ENCODE measurements at places on chromosomes 1 and 21.

DNA sequence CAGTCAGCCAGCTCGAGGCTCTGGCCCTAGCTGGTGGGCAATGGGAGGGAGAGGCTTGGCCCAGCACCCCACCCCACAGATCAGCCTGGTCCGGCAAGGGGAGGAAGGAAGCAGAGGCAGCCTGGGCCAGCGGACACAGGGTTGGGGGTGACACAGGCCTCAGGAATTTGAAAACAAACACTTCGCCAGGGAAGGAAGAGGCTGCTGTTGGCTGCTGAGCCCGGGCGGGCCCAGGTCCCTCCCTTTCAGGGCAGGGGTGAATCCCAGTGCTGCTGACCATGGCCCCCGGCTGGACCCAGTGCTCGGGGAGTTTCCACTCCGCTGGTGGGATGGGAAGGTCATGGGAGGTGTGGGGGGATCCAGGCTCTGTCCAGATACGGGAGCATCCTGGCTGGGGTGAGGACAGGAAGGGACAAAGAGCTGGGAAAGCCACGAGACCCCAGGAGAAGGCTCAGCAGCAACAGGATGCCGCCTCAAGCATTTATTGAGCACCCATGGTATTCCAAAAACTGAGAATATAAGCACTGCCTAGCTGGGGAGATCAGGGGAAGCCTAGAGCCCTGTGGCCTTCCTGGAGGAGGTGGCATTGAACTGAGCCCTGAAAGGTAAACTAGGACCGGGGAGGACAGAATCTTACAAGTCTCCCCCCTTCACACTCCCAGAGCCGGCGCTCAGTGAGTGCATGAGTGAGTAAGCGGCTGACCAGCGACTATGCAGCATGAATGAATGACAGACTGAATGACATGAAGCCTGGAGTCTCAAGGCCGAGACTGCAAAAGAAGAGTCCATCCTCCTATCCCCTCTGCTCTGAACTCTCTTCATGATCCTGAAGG is 26.2 kb upstream of the EPHA2 start:
- DNase-seq = peak; percentile 95

DNA sequence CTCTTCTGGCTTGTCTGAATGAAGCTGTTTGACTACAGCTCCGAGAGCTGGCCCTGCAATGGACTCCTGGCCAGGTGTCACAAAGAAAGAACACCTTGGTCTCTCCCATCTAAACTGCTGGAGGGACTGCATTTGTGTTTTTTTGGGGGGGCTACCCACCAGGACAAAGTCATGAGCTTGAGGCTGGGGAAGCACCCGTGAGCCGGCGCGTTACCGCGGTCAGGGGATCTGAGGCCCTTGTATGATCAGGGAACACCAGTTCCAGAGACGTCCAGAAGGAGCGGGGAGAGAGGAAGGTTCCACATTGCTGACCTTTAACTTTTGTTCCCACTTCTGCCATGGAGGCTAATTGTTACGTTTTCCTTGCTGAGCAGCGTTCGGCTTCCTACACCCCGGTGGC is 84.5 kb upstream of the C1orf174 start:
- no peak for DNase-seq

DNA sequence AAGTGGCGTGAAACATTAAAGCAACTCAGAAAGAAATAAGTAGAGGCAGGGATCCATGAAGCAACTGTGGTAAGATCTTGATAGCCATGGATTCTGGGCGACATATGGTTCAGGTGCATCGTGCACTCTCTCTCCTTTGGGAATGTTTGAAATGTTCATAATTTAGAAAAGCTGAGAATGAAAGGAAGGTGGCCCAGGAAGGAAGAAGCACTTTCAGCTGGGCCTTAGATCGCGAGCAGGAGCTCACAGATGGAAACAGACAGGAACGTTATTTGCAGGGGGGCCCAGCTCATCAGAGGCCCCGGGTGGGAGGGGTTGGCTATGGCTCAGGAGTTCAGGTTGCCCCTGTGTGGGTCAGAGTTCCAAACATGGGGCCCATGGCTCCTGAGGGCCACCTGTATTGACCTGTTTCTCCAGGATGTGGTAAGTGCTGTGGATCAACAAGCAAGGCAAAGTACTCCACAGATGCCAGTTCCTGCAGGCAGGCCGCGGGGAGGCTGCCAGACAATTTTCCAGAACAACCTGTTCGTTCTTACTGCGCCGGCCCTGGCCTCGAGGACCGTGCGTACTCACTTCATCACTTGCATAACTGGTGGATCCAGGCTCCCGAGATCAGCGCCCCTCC is 253.2 kb downstream of the TOMM20 start:
- no peak for DNase-seq

GRCh38 chr1:243413431-243414151 is 157.8 kb downstream of the SDCCAG8 start:
- no peak for DNase-seq

GRCh38 chr1:82284213-82284612 is 483.5 kb downstream of the ADGRL2 start:
- DNase-seq = peak; percentile 4

- no peak for DNase-seq
Observed at GRCh38 chr1:147824798-147825197, 64.4 kb upstream of the GJA5 start.

- no peak for DNase-seq
Observed at GRCh38 chr21:34517491-34518245, 5.7 kb upstream of the KCNE1 start.

DNA sequence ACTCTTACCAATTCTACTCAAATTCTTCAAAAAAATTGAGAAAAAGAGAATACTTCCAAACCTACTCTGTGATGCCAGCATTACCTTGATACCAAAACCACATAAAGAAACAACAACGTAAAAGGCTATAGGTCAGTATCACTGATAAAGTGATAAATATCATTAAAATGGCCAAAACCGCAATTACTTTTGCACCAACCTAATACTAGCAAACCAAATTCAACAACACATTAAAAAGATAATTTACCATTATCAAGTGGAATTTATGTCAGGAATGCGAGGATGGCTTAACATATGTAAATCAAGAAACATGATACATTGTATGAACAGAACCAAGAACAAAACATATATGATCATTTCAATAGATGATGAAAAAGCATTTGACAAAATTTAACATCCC is 7.0 kb downstream of the SPAG17 start:
- no peak for DNase-seq

DNA sequence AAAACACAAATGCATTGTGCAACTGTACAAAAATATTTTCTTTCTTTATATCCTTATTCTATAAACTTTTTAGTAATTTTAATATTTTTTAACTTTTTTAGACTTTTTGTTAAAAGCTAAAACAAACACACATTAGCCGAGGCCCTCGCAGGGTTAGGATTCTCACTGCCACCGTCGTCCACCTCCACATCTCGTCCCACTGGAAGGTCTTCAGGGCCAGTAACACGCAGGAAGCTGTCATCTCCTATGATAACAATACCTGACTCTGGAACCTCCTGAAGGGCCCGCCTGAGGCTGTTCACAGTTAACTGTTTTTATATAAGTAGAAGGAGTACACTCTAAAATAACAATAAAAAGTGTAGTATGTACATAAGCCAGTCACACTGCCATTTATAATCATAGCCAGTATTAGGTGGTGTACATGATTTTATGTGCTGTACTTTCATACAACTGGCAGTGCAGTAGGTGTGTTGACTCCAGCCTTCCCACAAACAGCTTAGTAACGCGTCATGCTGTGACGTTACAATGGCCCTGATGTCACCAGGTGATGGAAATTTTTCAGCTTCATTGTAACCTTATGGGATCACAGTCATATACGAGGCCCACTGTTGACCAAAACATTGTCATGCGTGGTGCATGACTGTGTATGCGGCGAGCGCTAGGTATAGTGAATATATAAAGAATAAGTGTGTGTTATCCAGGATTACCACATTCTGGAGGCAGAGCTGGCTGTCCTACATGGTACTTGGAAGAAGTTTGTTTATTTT is 8.8 kb downstream of the TFF2 start:
- no peak for DNase-seq

DNA sequence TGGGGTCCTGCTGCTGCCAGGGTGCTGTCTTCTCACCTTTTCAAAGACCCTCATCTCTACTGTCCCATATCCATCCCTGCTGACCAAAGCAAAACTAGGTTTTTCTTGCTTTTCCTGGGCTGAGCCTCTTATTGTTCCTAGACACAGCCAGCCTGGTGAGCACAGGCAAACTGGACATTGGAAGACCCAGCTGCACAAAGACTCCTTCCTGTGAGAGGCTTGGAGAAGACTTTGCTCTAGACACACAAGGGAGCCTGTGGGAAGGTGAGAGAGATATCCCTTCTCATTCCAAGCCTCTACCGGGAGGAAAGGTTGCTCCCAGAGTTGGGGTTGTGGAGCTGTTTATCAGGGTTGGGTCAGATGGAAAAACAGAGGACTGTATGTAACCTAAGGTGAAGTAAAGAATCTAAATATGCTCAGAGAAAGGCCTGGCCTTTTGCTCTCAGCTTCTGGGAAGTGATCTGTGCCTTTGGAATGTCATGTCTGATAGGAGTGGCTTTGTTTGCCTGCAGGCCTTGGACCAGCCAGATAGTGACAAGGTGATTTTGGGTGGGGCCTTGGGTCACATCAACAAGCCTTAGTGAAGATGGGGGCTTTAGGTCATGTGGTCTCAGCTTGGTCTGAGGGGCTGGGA is 87.6 kb upstream of the RUNX1 start:
- DNase-seq = peak; percentile 70

DNA sequence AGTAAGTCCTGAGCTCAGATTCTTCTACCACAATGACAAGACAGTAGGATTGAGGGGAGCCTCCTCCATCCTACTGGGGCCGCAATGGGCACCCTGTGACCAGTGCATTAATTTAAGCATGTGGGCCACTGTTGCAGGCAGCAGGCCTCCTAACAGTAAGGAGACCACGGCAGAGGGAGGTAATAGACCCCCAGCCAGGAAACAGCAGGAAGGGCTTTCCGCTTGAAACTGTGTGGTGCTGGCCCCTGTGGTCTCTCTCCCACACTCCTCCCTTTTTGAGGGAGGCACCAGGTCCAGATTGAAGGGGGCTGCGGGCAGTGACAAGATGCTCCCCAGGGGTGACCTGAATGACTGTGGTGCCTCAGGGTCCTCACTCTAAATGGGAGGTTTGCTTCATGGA is 1.7 kb upstream of the CLDN19 start:
- no peak for DNase-seq

DNA sequence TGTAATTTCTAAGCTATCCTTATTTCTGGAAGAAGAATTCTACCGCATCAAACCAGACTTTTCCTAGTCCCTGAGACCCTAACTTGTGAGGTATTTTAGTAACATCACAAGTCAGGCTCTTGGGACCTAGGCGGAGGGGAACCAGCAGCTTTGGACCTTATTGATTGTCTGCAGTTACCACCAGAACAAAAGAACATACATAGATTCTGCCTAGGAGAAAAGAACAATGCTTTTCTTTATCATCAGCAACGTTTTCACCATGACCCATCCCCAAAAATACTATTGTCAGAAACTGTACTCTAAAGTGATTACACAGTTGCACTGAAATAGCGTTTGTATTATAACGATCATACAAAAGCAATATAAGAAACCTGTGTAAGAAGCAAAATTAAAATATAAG is 860.4 kb downstream of the USP25 start:
- no peak for DNase-seq

GRCh38 chr1:96387785-96388184 is 333.8 kb upstream of the PTBP2 start:
- DNase-seq = no peak

DNA sequence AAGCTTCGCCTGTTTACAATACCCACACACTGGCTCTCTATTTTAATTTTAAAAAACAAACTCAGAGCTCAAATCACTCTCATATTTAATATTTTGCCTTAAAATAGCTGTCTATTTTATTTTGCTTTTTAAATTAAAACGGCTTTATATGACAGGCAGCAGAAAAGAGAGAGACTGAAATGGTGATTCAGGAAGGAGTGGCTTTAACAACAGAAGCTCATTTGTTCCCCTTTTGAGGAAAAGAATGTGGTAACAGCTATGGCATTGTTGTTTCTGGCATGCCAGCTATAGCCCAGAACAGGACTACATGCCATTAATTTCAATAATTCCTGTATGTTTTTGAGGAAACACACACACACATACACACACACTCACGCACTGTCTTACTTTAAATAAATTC is 234.2 kb upstream of the PTBP2 start:
- DNase-seq = peak; percentile 48

DNA sequence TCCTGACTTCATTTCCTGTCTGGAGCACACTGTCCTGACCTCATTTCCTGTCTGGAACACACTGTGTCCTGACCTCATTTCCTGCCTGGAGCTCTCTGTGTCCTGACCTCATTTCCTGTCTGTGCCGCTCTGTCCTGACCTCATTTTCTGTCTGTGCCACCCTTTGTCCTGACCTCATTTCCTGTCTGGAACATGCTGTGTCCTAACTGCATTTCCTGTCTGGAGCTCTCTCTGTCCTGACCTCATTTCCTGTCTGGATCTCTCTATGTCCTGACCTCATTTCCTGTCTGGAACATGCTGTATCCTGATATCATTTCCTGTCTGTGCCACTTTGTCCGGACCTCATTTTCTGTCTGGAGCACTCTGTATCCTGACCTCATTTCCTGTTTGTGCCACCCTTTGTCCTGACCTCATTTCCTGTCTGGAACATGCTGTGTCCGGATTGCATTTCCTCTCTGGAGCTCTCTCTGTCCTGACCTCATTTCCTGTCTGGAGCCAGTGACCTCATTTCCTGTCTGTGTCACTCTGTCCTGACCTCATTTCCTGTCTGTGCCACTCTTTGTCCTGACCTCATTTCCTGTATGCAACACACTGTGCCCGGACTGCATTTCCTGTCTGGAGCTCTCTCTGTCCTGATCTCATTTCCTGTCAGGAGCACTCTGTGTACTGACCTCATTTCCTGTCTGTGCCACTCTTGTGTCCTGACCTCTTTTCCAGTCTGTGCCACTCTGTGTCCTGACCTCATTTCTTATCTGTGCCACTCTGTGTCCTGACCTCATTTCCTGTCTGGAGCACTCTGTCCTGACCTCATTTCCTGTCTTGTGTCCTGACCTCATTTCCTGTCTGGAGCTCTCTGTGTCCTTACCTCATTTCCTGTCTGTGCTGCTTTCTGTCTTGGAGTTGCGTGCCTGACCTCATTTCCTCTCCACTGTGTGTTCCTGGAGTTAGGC is 27.6 kb downstream of the SKI start:
- peak; percentile 90 for DNase-seq

- DNase-seq = no peak
Observed at GRCh38 chr1:36769886-36770830, 264.2 kb downstream of the GRIK3 start.

- no peak for DNase-seq
Observed at GRCh38 chr1:44032170-44032790, 1.0 kb upstream of the SLC6A9 start.

GRCh38 chr1:68136187-68136586 is 85.8 kb upstream of the DIRAS3 start:
- no peak for DNase-seq

DNA sequence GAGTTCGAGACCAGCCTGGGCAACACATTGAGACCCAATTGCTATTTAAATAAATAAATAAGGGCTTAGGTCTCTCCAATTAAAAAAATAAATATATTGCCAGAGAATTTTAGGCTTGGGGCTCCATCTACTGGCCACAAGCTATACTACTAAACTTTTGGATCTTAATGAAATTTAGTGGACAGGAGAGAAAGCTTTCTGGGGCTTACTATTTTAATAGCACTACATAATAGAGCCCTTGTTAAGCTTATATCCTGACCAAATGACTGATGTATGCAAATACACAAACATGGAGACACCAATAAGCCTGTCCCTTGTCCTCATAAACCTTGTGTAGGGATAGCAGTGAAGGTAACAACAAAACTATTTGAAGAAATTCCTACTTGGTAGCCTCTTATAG is 18.4 kb downstream of the CCT3 start:
- DNase-seq = peak; percentile 62
